ENCODE measurements at places on chromosomes 5 and 9.

DNA sequence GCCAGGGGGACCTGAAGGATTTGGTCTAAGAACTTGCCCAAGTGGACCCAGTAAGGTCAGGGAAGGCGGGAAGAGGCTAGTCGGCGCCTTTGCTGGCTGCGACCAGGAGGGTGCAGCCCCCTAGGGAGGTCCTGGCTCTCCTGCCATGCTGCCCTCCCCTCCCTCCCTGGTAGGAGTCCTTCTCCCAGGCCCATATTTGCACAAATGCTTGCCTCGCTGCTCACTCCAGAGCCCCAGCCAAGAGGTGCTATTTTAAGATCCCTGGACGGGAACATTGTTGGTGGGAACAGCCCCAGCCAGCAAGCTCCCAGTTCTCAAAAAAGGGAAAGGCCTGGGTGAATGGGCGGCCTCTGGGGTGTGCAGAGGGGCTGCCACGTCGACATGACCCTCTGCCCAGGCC, 4.3 kb upstream of the IL17B start:
- no peak for DNase-seq
- H3K27me3 ChIP-seq: no peaks in the 10 kb centered on the region
- H3K27ac ChIP-seq: no peak overlapping the region
- no peaks in the 10 kb centered on the region for H3K36me3 ChIP-seq

DNA sequence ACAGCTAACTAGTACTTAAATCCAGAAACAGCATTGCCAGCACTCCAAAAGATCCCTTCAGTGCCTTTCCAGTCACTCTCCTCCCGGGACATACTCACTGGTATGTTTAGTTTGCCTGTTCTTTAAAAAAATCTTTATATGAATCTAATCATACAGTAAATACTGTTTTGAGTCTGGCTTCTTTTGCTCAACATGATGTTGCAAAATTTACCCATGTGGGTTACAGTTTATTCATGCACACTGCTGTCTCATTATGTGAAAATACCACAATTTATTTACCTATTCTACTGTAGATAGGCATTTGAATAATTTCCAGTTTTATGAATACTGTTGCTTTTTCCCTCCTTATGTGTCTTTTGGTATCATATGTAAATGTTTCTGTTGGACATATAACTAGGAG, 13.5 kb downstream of the NDFIP1 start:
- H3K27ac ChIP-seq: no peak overlapping the region
- no peaks in the 10 kb centered on the region for H3K27me3 ChIP-seq
- DNase-seq: no peak
- H3K36me3 ChIP-seq: no peaks in the 10 kb centered on the region
- no peaks in the 10 kb centered on the region for H3K4me1 ChIP-seq

DNA sequence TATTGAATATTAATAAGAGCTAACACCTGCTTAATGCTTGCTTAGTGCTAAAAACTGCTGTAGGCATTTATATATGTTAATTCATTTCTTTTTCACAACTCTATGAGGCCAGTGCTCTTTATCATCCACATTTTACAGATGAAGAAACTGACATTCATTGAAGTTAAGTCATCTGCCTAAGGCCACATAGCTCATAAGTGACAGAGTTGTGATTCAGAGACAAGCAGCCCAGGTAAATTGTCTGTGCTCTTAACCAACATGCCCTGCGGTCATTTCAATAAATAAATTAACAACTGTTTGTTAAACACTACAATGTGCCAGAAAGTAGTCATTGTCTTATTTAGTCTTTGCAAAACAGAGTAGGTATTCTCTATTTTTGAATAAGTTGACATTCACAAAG, 1354.4 kb upstream of the C9orf72 start:
- no peak for DNase-seq
- H3K27me3 ChIP-seq: no peaks in the 10 kb centered on the region
- no peaks in the 10 kb centered on the region for H3K36me3 ChIP-seq
- H3K4me3 ChIP-seq: no peak overlapping the region

DNA sequence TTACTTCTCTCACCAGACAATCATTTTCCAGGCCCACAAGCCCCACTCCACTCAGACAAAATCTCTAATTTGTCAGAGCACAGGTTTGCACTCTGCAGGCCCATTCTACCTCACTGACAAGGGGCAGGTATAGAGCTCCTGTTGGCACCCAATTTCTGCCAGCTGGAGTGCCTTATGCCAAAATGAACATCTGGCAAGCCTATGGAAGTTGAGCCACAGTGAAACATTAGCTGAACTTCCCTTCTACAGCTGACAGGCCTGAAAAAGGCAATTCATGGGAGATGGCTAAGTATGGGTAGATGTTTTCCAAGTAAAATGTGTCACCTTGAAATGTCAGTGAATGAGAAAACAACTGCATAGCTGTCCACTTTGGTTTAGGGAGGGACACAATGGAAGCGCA, 87.0 kb downstream of the SPOCK1 start:
- no peaks in the 10 kb centered on the region for H3K27me3 ChIP-seq
- H3K4me1 ChIP-seq: no peaks in the 10 kb centered on the region
- no peak for DNase-seq
- H3K36me3 ChIP-seq: no peaks in the 10 kb centered on the region

DNA sequence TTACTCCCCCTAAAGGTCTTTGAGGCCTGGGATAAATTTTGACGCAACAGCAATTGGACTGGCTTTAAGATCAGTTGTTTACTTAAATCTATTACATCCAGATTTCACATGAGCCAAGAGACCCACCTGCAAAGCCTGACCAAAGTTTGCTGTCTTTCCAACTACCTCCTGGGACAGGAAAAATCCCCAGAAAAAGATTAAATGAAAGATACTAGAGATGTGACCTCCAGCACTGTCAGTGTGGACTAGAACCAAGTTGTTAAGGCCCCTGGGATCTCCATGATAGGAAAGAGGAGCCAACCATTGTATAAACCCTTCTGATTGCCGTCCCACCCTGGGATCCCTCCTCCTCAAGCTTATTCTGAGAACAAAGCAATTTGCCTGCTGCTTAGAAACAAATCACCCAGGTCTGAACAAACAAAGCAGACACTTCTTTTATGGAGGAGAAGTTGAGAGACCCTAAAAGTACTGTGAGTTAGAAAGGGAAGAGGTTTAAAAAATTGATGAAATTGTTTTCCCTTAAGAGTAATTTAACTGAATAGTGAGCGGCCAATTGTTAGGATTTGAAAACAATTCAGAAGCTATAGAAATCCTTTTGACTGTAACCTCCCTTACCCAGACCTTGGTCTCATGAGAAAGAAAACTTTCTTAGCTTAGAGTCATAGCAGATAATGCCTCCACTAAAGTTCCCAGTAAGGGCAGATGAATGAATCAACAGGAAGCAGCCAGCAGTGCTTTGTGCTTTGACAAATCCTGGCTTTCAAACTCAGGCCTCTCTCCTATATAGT, 255.2 kb downstream of the TMEM167A start:
- no peak overlapping the region for H3K27ac ChIP-seq
- no peak overlapping the region for H3K4me3 ChIP-seq
- H3K4me1 ChIP-seq: no peaks in the 10 kb centered on the region
- H3K36me3 ChIP-seq: no peaks in the 10 kb centered on the region
- no peaks in the 10 kb centered on the region for H3K27me3 ChIP-seq

GRCh38 chr5:111680737-111681413, 76.1 kb downstream of the NREP start:
- peaks cover 7% of the 10 kb centered on the region for H3K4me1 ChIP-seq
- no peaks in the 10 kb centered on the region for H3K36me3 ChIP-seq
- no peak for DNase-seq
- H3K27ac ChIP-seq: 0 out of 2 replicates have a peak overlapping the region, but pooled peaks have one; percentile 17
- H3K27me3 ChIP-seq: no peaks in the 10 kb centered on the region

DNA sequence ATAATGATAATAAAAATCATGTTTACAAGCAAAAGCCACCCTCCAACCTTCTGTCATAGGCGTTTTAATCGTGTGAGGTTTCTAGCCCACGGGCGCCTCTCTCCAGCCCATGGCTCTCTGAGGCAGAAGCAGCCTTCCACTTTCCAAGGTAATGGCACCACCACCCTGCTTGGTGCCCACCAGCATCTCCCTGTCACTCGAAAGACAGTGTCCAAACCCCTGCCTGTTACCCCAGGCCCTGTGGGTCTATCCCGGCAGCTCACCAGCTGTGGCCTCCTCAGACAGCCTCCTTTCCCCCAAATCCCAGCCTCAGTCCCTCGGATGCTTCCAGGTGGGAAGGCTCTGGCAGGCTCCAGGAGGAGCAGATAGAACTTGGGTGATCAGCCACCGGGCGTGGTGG, 123.8 kb upstream of the LPCAT1 start:
- H3K27me3 ChIP-seq: peaks cover 8% of the 10 kb centered on the region
- no peaks in the 10 kb centered on the region for H3K36me3 ChIP-seq

DNA sequence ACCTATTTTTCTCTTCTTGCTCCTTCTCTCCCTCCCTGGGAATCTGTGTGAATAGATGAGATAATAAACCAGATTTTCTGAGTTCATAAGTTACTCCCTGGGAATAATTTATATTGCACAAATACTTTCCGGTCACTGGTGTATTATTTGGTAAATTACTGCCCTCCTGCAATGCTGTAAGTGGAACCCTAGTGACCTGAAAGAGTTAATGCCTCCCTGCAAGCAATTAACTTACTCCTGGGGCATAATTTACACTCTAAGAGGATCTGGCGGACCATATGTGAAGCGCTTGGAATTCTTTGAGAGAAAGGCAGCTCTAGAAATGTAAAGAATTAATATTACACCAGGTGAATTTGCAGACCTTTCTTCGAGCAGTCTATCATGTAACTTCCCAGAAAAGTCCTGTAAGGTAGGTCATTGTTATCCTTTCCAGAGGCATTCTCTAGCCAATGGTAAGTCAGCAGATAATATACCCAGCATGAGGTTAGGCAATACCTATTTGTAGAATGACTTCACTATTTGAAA, 7.0 kb upstream of the GDNF start:
- no peak overlapping the region for H3K27ac ChIP-seq
- H3K4me1 ChIP-seq: no peaks in the 10 kb centered on the region
- no peak for DNase-seq

DNA sequence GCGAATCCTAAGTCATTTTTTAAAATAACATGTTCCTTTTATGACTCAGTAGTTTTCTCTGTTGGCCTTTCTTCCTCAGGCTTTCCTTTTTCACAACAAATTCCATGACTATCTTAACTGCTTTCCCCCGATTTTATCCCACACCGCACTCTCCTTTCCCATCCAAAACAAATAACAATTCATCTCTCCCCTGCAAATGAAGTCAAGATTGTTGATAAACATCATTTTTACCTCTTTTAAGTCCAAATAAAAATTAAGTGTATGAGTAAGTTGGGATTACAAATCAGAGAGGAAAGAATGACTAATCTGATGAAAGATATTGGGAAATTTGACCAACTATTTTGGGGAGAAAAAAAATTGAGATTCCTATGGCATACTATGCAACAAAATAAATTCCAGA, 47.3 kb downstream of the SEC61B start:
- H3K27ac ChIP-seq: no peak overlapping the region
- no peak overlapping the region for H3K4me3 ChIP-seq
- H3K27me3 ChIP-seq: no peaks in the 10 kb centered on the region
- H3K36me3 ChIP-seq: no peaks in the 10 kb centered on the region
- DNase-seq: no peak

DNA sequence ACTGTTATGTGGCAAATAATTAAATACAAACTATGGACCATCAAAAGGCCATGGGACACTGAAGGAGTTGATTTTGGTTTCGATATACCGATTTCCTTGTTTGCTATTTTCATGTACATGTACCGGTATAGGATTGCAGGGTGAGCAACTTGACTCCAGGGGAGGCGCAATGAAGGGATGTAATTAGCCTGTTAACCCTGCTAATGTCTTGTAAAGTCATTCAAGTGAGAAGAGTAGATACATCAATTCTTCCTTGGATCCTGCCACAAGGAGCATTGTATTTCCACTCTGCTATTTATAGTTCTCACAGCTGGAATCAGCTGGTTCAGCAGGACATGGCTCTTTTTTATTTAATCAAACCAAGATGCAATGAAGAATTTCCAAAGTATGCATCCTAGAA, 102.0 kb downstream of the STK32A start:
- H3K4me3 ChIP-seq: no peak overlapping the region
- H3K36me3 ChIP-seq: no peaks in the 10 kb centered on the region
- H3K27me3 ChIP-seq: no peaks in the 10 kb centered on the region
- H3K4me1 ChIP-seq: no peaks in the 10 kb centered on the region
- no peak for DNase-seq
- no peak overlapping the region for H3K27ac ChIP-seq

GRCh38 chr9:127873223-127873691, 4.2 kb downstream of the AK1 start:
- no peaks in the 10 kb centered on the region for H3K36me3 ChIP-seq
- H3K27ac ChIP-seq: no peak overlapping the region
- no peak for DNase-seq
- no peaks in the 10 kb centered on the region for H3K27me3 ChIP-seq
- H3K4me1 ChIP-seq: peaks cover 22% of the 10 kb centered on the region

DNA sequence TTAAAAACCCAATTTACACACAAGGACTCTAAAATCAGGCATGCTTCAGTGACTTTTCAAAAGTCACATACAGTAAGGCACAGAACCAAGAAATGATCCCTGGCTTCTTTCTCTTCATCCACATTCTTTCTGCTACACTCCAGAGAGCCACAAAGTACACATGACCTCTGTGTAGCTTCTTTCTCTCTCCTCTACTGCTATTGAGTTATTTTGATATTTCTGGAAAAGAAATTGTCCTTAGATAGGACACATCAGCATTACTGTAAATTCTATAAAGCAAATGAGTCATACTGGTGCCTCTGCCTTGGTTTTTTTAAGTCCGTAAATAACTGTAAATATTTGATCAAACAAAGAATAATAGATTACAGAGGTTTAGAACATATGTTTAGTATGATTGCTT, 96.3 kb downstream of the KIAA0825 start:
- no peak overlapping the region for H3K4me3 ChIP-seq
- no peak overlapping the region for H3K27ac ChIP-seq
- no peaks in the 10 kb centered on the region for H3K4me1 ChIP-seq
- no peaks in the 10 kb centered on the region for H3K36me3 ChIP-seq
- DNase-seq: no peak

Measured in Panc1 (cell line).